GM19239 (cell line): ENCODE measurements at places on chromosomes 16 and 17.
A peak's percentile ranks its signal among the peaks of the same experiment; 100 is the strongest.

- DNase-seq, result no peak
These were observed 46.5 kb upstream of the GINS3 start for GRCh38 chr16:58345574-58346354.

GRCh38 chr16:11142261-11142630, 113.8 kb downstream of the SOCS1 start:
- DNase-seq, result no peak

GRCh38 chr16:72013888-72014581, 5.5 kb downstream of the DHODH start:
- no peak for DNase-seq

DNA sequence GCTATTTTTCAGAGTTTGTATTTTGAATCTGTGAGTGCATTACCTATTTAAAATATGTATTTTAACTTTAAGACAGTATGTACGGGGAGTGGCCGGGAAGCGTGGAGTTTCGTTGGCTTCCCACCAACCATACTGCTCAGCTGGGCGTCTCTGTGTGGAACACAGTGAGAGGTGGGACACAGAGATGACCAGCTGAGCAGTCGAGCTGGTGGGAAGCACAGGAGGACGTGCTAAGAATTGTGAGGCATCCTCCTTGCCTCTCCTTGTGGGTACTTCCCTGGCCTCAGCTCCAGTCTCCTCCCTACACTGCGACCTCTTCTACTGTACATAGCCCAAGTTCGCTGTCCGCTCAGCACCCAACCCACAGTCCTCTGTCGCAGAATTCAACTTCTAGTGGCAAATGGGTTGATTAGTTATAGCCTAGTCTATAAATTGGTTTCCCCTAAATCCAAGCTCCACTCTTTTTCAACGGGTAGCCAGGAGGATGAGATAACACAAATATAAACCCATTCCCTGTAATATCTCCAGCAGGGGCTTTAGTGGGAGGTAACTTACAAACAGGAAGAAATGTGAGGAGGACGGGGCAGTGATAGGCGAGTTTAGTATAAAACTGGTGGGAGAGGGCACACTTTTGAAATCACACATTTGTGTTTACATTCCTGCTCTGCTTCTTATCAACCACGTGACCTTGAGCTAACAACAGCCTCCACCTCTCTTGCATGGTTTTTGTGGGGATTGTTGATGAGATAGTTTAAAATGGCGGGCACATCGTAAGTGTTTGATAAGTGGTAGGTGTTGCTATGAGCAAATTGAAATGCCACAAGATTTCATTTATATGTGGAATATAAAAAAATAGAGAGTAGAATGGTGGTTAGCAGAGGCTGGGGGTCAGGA, 211.9 kb upstream of the HS3ST3A1 start:
- no peak for DNase-seq

DNA sequence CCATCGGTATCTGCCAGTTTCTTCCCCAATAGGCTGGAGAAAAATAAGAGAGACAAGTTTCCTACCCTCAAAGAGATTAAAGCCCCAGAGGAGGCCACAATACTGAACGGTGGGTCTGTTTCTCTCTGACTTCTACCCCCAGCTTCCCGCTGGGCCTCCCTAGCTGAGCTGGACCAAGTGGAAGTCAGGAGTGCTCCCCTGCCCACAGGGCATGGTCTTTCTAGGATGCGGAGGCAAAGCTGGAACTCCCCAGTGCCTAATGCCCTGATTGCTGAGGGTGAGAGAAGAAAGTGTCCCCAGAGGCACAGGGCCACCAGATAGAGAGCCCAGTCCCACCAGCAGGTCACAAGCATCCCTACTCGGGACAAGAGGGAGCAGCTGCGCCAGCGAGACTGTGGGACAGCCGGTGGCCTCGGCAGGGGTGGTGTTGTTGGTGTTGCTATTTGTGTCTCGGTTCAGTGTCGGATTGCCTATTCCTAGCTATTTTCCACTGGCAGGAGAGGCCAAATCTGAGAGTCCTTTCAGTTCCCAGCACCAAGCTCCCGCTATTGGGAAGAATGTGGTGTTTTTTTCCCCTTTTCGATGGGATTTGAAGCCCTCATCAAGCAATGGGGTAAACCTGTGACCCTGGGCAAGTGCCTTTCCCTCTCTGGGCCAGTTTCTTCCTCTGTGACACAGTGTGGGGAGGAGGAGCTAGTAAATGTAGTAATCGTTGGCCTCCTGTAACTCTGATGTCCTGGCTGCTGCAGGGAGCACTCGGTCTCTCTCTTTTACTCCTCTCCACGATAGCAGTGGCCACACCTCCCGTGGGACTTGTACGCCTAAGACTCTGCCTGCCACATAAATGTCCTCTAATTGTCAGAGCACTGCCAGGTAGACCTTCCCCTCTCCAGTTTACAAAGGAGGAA, 22.5 kb upstream of the TBX2 start:
- DNase-seq, result no peak

DNA sequence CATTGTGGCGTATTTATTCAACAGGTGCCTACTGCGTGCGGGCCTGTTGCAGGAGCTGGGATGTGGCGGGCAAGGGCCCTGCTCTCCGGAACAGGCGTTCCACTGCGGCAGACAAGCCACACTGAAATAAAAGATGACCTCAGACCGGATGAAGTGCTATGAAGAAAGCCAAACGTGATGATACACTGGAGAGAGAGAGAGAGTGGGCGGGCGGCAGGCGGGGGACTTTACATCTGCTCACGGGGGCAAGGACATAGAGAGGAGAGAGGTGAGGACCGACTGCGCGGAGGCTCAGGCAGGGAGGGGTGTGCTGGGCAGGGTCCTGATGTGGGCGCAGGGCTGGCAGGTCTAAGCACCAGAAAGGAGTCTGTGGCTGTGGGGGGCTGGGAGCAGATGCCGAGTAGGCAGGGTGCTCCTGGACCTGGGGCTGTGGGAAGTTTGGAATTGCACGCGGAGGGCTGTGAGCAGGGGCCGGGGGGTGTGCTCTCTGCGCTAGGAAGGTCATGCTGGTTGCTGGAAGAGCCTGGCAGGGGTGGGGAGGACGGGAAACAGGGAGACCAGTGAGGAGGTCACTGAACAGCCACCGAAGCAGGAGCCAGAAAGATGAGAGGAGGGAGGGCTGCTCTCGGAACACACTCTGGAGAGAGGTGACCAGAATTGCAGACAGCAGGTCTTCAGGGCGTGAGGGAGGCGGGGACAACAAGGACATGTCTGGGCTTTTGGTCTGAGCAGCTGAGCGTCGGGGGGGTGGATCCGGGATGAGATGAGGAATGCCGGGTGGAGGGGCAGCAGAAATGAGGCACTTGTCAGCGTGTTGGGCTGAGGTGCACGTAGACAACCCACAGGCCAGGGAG, 9.9 kb downstream of the MXRA7 start:
- no peak for DNase-seq

DNA sequence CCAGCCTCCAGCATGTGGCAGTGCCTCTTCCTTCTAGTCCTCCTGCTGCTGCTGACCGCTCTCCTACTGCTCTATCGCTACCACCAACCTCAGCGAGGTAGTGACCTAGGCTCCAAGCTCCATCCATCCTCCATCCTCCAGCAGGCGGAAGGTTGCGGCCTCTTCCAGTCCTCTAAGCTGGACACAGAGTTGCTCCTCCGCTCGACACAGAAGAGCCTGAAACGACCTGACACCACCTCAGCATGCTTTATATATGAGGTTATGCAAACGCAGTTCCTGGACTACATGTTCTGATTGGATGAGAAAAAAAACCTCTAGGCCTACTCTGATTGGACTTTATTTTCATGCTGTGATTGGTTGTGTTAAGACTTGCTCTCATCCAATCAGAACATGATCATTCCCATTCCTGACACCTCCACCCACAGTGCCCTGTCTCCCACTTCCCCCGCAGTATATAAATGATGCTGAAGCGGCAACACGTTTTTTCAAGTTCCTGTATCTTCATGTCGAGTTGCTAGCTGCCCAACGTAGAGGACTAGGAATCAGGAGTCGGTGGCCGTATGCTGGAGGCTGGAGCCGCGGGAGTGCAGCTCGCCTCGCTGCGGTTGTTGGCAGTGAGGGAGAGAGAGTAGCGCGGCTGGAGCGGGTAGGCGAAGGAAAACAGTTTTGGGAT, 398.1 kb downstream of the KCNJ18 start:
- DNase-seq, result no peak

DNA sequence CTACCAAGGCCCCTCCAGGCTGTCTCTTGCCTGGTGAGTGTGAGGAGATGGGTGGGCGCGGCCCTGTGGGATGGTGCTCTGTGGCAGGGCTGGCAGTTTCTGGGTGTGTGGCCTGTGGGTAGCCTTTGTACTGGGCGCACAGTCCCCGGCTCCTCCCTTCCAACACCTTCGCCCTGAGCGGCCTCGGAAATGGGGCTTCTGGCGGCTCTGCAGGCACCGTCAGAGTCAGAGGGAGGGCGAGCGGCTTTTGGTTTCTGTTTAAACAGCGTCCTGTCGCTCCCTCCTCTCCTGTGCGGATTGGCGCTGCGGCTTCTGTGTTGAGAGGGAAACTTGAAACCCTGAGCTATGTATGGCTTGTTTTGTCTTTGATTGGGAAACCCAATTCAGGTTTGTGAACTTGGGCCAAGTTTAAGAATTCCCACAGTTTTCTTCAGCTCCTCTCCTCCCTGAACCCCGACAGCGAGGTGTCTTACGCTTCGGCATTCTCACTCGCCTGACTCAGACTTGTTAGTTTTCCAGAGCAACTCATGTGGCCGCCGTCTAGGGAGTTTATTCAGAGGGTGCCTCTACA, 8.3 kb upstream of the ZNF750 start:
- no peak for DNase-seq

GRCh38 chr16:55821210-55821609, 11.7 kb downstream of the CES1 start:
- no peak for DNase-seq

DNA sequence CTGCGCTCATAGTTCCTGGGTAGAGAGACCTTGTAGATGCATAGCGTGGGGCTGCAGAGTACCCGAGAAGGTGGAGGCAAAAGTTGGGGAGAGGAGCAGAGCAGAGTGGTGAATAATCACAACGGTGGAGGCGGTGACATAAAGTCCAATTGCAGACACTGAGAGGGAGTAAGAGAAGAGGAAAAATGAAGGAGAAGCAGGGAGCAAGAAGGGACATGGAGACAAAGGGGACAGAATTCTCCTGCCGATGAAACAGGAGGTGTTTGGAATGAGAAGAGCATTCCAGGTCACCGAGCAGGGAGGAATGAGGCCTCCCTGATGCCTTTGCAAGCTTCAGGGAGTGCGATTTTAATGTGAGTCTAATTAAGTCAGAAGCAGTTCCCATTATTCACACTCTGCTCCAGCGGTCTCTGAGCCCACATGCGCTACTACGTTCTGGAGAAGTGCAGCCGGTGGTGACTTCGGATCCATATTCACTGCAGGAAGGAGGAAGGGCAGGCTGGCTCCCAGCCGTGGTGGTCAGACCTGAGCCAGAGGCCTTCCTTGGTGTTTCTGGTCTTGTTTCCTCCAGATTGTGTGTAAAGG, 108.0 kb upstream of the DNAH9 start:
- no peak for DNase-seq

GRCh38 chr16:57273826-57274225, 10.6 kb downstream of the PLLP start:
- DNase-seq, result no peak

DNA sequence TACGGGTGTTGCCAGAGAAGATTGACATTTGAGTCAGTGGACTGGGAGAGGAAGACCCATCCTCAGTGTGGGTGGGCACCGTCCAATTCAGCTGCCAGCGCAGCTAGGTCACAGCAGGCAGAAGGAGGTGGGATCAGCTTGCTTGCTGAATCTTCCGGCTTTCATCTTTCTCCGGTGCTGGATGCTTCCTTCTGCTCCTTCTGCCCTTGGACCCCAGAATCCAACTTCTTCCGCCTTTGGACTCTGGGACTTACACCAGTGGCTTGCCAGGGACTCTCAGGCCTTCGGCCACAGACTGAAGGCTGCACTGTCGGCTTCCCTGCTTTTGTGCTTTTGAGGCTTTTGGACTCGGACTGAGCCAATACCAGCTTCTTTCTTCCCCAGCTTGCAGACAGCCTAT, 46.1 kb upstream of the RPL38 start:
- DNase-seq, result no peak

- peak; percentile 30 for DNase-seq
These were observed 38.7 kb upstream of the FOXJ1 start for GRCh38 chr17:76179496-76180467.

GRCh38 chr17:75073618-75074047, 14.1 kb upstream of the SLC16A5 start:
- DNase-seq, result no peak

GRCh38 chr16:27475561-27475960, 73.6 kb downstream of the IL21R start:
- no peak for DNase-seq

DNA sequence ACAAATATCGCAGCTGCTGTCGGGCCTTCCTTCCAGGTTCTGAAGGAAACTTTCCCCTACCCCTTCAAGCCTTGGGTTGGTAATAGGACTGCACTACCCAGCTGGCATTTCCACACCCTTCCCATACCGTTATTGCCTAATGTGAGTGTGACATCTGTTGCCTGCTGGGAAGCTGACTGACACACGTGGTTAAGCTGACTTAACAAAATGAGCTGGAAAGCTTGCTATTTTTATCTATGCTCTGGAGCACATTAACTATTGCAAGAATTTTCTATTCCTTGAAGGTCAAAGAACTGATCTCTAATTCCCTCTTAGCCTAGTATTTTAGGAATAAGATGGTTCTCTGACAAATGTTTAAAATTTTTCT, 79.5 kb downstream of the PMP22 start:
- no peak for DNase-seq

DNA sequence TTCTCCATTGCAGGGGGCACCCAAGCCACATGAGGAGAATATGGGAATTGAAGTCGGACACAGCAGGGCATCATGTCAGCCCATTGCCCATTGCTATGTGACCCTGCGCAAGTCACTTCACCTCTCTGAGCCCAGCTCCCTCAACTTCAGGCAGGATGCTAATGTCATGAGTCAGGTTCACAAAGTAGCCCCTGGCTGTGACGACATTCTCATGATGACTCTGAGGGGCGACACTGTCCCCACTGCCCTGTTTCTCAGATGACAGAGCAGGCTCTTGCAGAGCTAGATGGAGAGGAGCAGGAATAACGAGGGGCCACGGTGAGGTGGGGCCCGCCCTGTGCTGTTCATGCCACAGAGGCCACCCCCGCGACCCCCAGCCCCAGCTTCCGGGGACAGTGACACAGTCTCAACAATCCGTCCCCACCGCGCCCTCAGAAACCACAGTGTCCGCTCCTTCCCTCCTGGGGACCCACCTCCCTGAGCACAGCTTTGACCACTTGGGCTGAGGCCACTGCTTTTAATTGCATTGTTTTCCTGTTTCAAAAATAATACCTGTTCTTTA, 13.2 kb upstream of the ZNF469 start:
- DNase-seq, result no peak
